Activated CD8-positive, alpha-beta memory T cell treated with anti-CD3 and anti-CD28 coated beads, Interleukin-2, amount 10 ng/mL, durations not matched to agents 7 days and 5 days (primary cell): ENCODE measurements at places on chromosomes 1 and 21. TPM values are rescaled to one million over a fixed set of nuclear protein-coding genes. Genes with fewer than 3 reads are reported as not detected.

The CELA2B gene
- not detected for total RNA-seq

DNA sequence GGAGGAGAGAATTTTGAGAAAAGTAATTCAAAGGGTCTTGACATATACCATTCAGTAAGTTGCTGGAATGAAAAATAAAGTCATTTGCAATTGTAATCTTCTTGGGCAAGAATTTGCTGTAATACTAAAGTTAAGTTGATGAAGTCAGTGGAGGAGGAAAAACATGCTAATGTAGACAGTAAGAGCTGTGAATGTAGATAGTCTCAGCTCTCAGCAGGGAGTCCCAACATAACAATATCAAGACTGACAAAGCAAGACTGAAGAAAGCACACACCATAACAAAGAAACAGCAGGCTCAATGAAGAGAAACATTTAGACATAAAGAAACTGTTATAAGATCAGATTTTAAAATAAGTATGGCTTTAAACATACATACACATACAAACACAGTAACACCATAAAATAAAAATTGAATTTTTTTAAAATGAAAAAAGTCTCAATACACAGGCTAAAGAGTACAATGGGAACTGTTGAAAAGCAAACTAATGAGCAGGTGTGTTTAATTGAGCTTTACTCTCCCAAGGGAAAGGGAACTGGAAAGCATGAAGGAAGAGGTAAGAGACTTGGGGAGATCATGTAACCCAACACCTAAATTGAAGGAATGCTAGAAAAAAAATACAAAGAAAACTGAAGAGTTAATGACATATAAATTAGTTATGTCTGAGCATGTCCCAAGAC lies 336.3 kb upstream of the NCAM2 start:
- no peaks in the 10 kb centered on the region for H3K4me1 ChIP-seq
- H3K36me3 ChIP-seq, result no peaks in the 10 kb centered on the region
- DNase-seq, result no peak
- H3K4me3 ChIP-seq, result no peak overlapping the region

The ADORA1 gene
- not detected for total RNA-seq

The ELOVL1 gene
- total RNA-seq, result 64.4 TPM

The PADI4 gene
- total RNA-seq, result 0.45 TPM

GRCh38 chr1:204872262-204872881 lies 1.7 kb downstream of the NFASC start:
- H3K4me3 ChIP-seq, result no peak overlapping the region
- no peaks in the 10 kb centered on the region for H3K36me3 ChIP-seq
- no peak for DNase-seq
- no peak overlapping the region for H3K27ac ChIP-seq
- H3K4me1 ChIP-seq, result peaks cover 5% of the 10 kb centered on the region

DNA sequence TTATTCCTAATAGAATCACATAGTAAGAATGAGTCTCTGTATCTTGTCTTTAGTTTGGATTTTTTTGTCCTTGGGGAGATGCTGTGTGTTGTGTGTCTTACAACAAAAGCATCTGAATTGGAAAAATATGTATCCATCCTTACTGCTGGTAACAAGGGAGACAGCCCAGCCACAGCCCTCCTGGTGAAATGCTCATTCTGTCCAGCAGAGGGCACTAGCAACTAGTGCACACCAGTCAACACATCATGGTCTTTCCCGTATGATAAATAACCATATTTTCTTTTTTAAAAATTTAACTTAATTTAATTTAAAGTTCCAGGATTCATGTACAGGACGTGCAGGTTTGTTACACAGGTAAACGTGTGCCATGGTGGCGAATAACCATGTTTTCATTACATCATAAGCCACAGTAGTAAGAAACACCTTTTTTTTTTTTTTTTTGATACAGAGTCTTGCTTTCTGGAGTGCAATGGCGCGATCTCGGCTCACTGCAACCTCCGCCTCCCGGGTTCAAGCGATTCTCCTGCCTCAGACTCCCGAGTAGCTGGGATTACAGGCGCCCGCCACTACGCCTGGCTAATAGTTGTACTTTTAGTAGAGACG lies 245.1 kb downstream of the PTBP2 start:
- H3K36me3 ChIP-seq, result no peaks in the 10 kb centered on the region
- H3K27me3 ChIP-seq, result peaks cover 38% of the 10 kb centered on the region
- DNase-seq, result peak; percentile 78
- H3K4me3 ChIP-seq, result no peak overlapping the region

The NR5A2 gene
- 0.59 TPM for total RNA-seq

DNA sequence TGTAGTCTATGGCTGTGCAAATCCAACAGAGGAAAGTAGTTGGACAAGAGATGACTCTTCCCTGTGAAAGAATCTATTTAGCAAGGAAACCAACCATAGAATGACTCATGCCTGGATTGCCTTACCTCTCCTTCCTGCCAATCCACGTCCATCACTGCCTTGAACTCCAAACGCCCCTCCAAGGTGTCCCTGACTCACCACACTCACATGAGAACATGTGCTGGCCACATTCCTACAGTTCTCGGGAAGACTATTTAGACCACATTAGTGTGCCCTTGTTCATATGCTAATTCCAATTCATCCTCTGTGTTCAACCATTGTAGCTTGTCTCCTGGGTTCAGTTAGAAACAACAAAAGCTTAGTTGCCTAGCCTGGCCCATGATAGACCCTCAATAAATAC lies 157.3 kb downstream of the SLC30A10 start:
- no peak for DNase-seq
- H3K4me3 ChIP-seq, result no peak overlapping the region
- H3K27me3 ChIP-seq, result no peaks in the 10 kb centered on the region
- no peak overlapping the region for H3K27ac ChIP-seq
- H3K4me1 ChIP-seq, result no peaks in the 10 kb centered on the region
- no peaks in the 10 kb centered on the region for H3K36me3 ChIP-seq

- peaks cover 2% of the 10 kb centered on the region for H3K4me1 ChIP-seq
- H3K27ac ChIP-seq, result no peak overlapping the region
- no peaks in the 10 kb centered on the region for H3K36me3 ChIP-seq
Observed at GRCh38 chr1:76843821-76844464, 23.3 kb upstream of the ST6GALNAC5 start.

GRCh38 chr1:175172503-175172902 lies 20.1 kb downstream of the KIAA0040 start:
- peaks cover 50% of the 10 kb centered on the region for H3K4me1 ChIP-seq
- H3K4me3 ChIP-seq, result no peak overlapping the region
- DNase-seq, result no peak
- H3K27ac ChIP-seq, result no peak overlapping the region
- H3K36me3 ChIP-seq, result peaks cover 61% of the 10 kb centered on the region

- no peak overlapping the region for H3K27ac ChIP-seq
- no peak for DNase-seq
- H3K27me3 ChIP-seq, result peaks cover 2% of the 10 kb centered on the region
- H3K36me3 ChIP-seq, result no peaks in the 10 kb centered on the region
- H3K4me1 ChIP-seq, result no peaks in the 10 kb centered on the region
Observed at GRCh38 chr1:176558561-176558960, 95.6 kb downstream of the PAPPA2 start.

DNA sequence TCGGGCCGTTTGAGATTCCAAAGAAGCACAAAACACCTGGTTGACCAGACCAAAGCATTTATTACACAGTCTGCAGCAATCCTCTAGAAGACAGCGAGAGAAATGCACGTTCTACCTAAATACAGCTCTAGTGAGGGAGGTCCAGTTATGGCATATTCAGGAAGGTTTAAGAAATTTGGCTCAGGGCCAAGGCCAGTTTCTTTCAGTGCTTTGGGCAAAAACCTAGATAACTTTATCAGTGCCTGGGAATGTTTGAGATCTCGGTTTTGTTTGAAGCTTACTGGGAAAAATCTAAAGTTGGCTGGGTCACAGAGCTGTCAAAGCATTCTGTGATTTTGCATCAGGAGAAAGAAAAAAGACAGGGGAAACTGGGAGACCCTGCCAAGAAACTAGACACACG lies 514.0 kb upstream of the TMPRSS15 start:
- no peak for DNase-seq
- no peak overlapping the region for H3K4me3 ChIP-seq
- no peaks in the 10 kb centered on the region for H3K36me3 ChIP-seq
- H3K4me1 ChIP-seq, result no peaks in the 10 kb centered on the region
- H3K27ac ChIP-seq, result no peak overlapping the region
- no peaks in the 10 kb centered on the region for H3K27me3 ChIP-seq

DNA sequence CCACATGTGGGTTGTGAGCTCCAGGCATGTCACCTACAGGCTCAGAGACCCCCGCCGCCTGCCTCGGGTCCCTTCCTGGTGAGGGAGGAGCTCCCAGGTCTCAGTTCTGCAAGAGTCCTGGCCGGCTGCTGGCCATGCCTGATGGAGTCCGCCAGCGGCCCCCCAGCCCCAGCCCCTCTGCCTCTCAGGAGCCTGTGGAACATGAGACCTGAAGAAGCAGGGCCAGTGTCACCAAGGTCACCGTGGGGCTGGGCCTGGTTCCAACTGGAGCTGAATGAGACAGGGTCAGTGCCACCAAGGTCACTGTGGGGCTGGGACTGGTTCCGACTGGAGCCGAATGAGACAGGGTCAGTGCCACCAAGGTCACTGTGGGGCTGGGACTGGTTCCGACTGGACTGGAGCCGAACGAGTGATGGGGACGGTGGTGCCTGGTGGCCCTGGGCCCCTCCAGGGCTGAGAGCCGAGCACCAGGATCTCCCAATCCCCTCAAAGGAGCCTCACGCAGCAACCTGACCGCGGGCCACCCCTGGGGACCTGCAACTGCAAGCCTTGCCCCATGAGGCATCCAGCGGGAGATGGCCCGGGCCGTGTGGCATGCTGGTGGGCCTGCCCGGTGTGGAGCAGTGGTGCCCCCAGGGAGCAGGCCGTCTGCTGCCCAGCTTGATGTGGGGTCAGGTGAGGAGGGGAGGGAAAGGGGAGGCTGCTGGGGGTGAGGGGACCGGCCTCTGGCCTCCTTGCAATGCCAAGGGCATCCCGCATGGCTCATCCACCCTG lies 14.5 kb upstream of the PTTG1IP start:
- H3K27me3 ChIP-seq, result no peaks in the 10 kb centered on the region
- H3K36me3 ChIP-seq, result peaks cover 12% of the 10 kb centered on the region
- no peak for DNase-seq
- no peak overlapping the region for H3K4me3 ChIP-seq
- H3K27ac ChIP-seq, result no peak overlapping the region
- H3K4me1 ChIP-seq, result peaks cover 5% of the 10 kb centered on the region

DNA sequence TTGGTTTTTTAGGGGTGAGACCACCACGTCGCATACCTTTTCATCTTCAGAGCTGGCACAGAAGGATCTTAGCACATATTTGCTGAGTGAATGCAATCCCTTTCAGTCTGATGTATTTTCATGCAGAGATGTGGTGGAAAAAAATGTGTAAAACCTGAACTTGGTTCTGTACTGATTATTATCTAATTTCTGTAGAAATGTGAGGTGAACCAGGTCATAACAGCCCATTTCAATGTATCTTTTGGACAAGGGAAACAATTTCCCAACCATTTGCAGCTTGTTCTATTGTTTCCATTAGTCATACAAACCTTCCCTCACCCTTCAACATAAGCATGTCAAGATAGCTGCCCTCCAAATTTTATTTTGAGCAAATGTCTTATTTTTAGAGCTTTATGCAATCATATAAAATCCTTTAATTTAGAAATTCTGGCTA lies 46.8 kb upstream of the RUNX1 start:
- H3K4me1 ChIP-seq, result peaks cover 20% of the 10 kb centered on the region
- H3K4me3 ChIP-seq, result no peak overlapping the region
- no peak for DNase-seq
- peaks cover 8% of the 10 kb centered on the region for H3K36me3 ChIP-seq

The GREM2 gene
- not detected for total RNA-seq

DNA sequence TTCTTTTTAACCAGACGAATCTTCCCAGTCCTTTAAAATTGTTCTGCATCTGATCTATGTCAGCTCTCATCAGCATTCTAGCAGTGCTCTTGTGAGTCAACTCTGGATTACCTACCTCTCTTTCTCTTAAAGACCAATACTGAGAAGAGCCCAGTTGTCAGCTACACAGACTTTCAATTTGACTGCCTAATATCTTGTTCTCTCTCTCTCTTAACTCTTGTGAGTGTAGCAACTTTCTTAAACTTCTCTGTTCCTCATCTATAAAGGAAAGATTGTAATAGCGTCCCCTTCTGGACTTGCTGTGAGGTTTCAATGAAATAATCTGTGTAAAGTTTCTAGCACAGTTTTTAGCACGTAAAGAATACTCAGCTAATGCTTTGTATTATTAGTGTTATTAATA lies 499.3 kb upstream of the ADAMTS5 start:
- H3K36me3 ChIP-seq, result no peaks in the 10 kb centered on the region
- no peak for DNase-seq
- H3K27me3 ChIP-seq, result no peaks in the 10 kb centered on the region
- H3K4me1 ChIP-seq, result no peaks in the 10 kb centered on the region
- no peak overlapping the region for H3K4me3 ChIP-seq

DNA sequence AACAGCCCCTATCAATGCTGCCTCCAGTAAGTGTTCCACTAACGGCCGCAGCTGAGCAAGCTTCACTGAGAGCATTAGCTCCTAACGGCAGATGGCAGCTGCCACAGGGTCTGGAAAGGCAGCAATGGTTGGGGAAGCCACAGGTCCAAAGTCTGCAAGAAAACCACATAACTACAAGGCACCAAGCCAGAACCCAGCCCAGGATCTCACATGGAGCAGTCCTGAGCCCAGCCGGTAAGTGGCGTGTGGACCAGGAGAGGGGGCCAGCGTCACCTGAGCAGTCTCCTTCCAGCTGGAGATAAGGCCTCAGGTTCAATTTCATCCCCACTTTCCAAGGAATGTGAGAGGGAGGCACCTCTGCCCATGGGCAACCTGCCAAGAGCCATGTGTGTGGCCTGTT lies 13.2 kb downstream of the SYT2 start:
- H3K36me3 ChIP-seq, result no peaks in the 10 kb centered on the region
- DNase-seq, result no peak
- H3K27me3 ChIP-seq, result peaks cover 56% of the 10 kb centered on the region
- H3K27ac ChIP-seq, result no peak overlapping the region
- no peak overlapping the region for H3K4me3 ChIP-seq
- H3K4me1 ChIP-seq, result peaks cover 8% of the 10 kb centered on the region
